Stimulated activated CD8-positive, alpha-beta memory T cell treated with anti-CD3 and anti-CD28 coated beads, Interleukin-12 subunit alpha, Interleukin-12 subunit beta, amount 100 ng/mL, for 1 hour (primary cell): ENCODE measurements at places on chromosomes 6 and 20.

DNA sequence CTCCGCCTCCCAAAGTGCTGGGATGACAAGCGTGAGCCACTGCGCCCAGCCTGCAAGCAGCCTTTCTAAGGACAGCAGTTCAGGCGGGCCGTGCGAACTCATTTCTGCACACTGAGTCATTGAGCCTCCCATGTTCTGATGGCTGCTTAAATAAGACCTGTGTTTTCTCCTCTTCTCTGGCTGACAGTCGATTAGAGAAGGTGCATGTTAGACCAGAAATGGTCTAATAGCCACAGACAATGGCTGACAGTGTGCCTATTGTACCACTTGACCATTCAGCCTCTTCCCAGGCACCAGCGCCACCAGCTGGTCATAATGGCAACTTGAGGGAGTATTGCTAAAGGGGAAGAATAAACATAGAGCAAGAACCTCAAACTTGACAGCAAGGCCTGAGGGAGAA lies 6.2 kb downstream of the CST11 start:
- DNase-seq, result no peak

DNA sequence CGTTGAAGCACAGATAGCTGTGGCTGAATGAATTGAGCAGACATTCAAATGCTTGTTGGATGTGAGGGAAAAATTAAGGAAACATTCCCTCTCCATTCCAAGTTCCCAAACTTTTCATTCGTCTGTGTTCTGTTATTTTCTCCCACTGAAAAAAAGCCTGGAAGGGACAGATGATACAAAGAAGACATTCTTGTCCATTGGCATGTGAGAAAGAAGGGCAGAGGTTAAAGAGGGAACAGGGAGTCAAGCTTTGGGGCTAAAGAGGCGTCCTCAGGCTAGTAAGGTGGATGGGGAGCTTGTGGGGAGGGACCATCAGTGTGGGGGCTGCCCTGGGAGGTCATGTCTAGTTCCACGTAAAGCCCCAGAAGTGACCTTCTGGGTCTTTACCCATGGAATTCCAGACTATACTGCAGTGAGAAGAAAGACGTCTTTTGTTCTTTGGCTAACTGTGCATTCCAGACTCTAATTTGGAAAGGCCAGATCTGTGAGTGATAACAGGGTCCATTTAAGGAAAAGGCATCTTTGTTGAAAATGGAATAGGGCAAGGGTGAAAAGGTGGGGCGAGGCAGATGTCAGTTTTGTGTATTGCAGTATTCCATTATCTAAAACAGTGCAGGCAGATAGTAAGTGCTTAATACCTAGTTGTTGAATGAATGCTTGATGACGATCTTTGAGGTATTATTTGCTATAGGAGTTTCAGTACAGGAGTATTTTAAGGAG lies 117.5 kb downstream of the SOX4 start:
- no peak for DNase-seq

GRCh38 chr6:16476861-16477260 lies 238.5 kb downstream of the GMPR start:
- no peak for DNase-seq

GRCh38 chr20:6583134-6583738 lies 184.2 kb upstream of the BMP2 start:
- DNase-seq, result no peak

DNA sequence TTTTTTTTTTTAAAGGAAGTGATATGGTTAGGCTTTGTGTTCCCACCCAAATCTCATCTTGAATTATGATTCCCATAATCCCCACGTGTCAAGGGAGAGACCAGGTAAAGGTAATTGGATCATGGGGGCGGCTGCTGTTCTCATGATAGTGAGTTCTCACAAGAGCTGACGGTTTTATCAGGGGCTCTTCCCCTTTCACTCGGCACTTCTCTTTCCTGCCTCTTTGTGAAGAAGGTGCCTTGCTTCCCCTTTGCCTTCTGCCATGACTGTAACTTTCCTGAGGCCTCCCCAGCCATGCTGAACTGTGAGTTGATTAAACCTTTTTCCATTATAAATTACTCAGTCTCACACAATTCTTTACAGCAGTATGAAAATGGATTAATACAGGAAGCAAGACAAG lies 64.3 kb downstream of the ZFP64 start:
- DNase-seq, result no peak

DNA sequence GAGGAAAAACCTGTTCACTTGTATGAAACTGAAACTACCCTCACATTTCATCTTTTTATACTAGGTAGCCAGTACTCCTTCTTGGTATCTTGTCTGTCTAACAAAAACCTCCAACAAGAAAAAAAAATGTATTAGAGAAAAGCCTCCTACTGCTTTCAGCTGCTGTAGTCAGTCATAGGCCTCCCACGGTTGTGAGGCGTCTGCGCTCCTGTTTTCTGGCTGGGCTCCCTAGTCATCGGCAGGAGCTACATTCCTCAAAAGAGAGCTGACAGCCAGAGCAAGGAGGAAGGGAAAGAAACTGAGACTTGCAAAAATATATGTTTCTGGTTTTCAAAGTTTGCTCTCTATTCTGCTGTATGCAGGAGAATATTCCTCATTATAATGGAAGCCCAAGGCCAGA lies 517.0 kb downstream of the LMBRD1 start:
- DNase-seq, result no peak

DNA sequence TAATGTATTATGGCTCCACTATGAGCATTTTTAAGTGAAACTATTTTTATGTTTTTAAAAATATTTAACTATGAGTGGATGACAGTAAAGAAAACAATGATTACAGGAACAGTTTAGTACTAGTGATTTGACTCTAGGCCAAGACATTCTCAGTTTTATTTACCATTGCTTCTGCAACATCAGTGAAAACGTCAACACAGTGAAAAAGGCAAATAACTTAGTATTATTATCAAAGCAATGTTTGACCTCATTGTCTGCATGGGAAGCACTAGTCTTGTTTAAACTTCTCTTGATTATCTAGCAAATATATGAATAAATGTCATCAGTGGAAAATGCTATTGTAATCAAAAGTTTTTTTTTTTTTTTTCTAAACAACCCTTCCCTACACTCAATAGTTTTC lies 165.0 kb downstream of the HTR1B start:
- DNase-seq, result no peak

DNA sequence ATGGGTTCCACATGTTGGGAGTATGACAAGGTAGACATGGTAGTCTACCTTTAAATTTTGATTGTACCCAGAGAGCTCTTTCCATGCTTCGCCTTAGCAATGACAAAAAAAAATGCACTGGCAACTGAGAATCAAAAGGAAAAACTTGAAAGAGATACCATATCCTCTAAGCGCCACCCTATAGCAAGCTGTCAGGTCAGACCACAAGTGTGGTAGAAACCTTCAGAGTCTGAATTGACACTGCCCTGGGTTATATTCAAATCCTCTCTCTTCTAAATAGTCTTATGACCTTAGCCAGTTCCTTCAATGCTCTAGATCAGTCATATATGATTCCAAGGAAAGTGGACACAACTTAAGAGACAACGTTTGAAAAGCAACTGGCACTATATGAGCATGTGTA lies 45.6 kb upstream of the SMLR1 start:
- no peak for DNase-seq

- DNase-seq, result no peak
These were observed 14.3 kb upstream of the SERINC3 start for GRCh38 chr20:44536175-44536574.

GRCh38 chr20:60137657-60138245 lies 179.5 kb downstream of the CDH26 start:
- DNase-seq, result peak; percentile 7

GRCh38 chr20:56358070-56358469 lies 704 bp upstream of the FAM210B start:
- DNase-seq, result no peak

DNA sequence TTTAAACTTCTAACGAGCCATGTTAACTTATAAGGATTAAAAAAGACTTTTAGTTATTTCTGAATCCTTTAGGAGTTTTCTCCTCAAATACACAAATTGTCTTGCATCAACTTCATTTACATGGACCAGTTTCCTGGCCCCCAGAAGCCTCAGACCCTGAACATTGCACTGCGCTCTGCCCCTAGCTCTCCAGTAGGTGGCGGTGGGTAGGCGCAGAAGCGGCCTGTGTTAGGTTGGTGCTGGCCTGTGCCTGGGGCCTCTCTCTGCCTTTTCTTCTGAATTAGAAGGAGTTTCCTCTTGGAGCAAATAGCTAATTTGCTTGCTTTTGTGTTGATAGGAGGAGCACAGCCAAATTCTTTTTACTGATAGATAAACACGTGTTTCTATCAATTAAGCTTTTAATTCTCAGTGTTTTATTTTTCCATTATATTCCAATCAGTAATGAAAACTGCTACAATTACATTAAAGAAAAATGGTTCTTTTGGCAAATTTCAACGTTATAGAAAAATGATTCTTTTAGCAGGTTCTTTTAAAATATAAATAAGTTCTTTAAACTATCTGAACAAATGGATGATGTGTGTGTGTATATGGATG lies 44.4 kb downstream of the DTD1 start:
- DNase-seq, result peak; percentile 5

GRCh38 chr6:150877928-150878327 lies 12.4 kb downstream of the MTHFD1L start:
- no peak for DNase-seq

- DNase-seq, result no peak
These were observed 255.4 kb upstream of the STXBP5 start for GRCh38 chr6:146948790-146949342.

DNA sequence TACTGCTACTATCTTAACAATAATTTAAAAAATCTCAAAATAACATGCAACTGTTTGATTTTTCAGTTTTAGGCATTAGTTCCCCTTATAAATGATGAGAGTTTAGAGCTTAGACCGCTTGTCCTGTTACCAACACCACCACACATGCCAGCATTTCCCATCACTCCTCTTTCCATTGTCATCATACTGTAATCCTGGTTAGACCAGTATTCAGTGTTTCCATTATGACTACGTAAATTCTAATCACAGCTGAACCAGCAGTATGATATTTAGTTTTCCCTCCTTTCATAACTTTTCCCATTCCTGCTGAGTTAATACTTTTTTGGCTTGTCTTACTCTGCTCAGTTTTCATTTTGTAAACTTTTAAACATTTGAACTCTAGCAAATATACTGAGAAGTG lies 12.2 kb upstream of the TBC1D20 start:
- DNase-seq, result no peak

- DNase-seq, result no peak
These were observed 117.0 kb downstream of the ANKRD60 start for GRCh38 chr20:58111310-58112016.

- DNase-seq, result no peak
These were observed 19.4 kb upstream of the TFAP2A start for GRCh38 chr6:10434235-10434634.
